ENCODE measurements at places on chromosomes 4 and X. TPM values are rescaled to one million over a fixed set of nuclear protein-coding genes. Genes with fewer than 3 reads are reported as not detected.

DNA sequence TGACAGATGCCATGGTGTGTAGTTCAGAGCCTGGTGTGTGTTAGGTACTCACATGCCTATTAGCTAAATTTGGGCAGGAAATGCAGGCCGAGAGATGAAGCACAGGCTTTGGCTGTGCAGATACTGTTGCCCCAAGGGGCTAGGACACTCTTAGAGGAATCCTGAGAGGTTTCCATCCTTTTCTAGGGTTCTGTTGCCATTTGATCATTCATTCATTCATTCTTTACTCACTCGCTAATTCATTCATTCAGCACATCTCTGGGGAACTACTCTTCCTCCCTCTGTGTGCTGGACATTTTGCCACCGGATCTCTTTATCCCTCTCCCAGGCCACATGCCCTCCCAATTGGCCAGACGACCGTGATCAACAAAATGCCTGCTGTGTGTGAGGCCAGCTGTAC, 43.9 kb upstream of the NSG1 start:
- H3K4me1 ChIP-seq, result no peaks in the 10 kb centered on the region
- DNase-seq, result no peak
- no peak overlapping the region for H3K4me3 ChIP-seq

SPATA4 gene
- not detected for total RNA-seq

HTRA3 gene
- 13.0 TPM for total RNA-seq

DNA sequence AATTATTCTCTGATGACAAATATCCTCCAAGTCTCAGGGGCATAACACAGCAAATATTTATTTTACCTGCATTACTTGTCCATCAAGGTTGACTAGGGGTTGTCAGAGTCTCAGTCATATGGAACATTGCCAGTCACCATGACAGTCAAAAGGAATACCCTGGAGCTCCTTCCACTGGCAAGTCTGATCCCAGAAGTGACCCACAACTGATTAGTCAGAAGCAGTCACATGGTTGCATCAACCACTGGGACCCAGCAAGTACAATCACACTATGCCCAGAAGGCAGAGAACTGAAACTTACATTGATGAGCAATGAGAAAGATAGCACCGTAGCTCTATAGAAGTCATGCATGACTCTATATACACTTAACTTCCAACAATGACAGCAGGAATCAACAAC, 41.9 kb upstream of the SOD3 start:
- H3K27ac ChIP-seq, result no peak overlapping the region
- no peaks in the 10 kb centered on the region for H3K4me1 ChIP-seq
- H3K36me3 ChIP-seq, result no peaks in the 10 kb centered on the region
- DNase-seq, result no peak

GRCh38 chrX:146863566-146863965, 49.0 kb upstream of the CXorf51A start:
- H3K4me1 ChIP-seq, result no peaks in the 10 kb centered on the region
- H3K4me3 ChIP-seq, result no peak overlapping the region
- no peak for DNase-seq
- no peaks in the 10 kb centered on the region for H3K27me3 ChIP-seq

SSX2B gene
- total RNA-seq, result not detected
